ENCODE measurements at places on chromosomes 3 and 15.

- no peak for DNase-seq
Measured at GRCh38 chr15:77032052-77032646, 37.2 kb downstream of the PSTPIP1 start.

GRCh38 chr15:62071711-62072308, 5.0 kb downstream of the C2CD4A start:
- no peak for DNase-seq

- no peak for DNase-seq
Measured at GRCh38 chr15:32775103-32775502, 57.3 kb downstream of the GREM1 start.

GRCh38 chr3:52356126-52356525, 40.0 kb downstream of the DNAH1 start:
- DNase-seq, result no peak

- no peak for DNase-seq
Measured at GRCh38 chr3:138458774-138459499, 24.5 kb downstream of the ESYT3 start.

DNA sequence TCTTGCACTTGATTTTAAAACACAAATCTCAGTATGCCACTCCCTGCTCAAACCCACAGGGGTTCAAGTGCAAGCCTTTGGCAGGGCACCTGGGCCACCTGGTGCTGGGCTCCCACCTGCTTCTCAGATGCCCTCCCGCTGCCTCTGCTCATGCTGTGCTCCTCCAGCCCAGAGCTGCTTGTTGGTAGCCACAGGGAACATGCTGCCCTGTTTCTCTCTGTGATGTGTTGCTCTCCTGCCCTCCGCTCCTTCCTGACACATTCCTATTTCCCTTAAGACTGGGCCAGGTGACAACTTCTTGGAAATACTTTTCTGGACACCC, 27.1 kb upstream of the KY start:
- no peak for DNase-seq
